ENCODE measurements at places on chromosomes 11 and 22. TPM values are rescaled to one million over a fixed set of nuclear protein-coding genes. Genes with fewer than 3 reads are reported as not detected.

- DNase-seq = no peak
These were observed 39.0 kb upstream of the MMP20 start for GRCh38 chr11:102664001-102664752.

DNA sequence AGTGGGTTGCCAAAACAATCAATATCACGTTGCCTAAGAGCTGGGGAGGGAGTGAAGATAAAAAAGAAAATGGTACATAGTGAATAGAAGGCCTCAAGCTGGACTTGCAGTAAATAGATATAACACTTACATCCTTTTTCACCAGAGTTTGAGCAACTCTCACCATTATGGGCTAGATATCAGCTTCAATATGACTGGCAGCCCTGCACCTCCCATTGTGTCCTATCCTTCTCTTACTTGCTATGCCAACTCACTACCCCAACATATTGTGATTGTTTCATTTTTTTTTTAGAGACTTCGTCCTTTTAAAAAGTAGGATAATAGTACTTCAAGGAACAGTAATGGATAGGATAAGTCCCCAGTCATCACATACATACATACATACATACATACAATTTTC is 7.4 kb downstream of the HBG1 start:
- no peak for DNase-seq

DNA sequence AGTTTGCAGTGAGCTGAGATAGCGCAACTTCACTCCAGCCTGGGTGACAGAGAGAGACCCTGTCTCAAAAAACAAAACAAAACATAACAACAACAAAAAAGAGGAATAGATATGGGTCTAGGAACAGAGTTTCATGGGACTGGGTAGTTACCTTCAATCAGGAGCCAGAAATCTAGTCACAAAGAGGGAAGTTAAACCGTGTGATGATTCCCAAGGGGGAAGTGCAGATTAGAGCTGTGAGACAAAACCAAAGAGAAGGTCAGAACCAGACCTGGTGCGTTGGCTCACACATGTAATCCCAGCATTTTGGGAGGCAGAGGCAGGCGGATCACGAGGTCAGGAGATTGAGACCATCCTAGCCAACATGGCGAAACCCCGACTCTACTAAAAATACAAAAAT is 42.1 kb upstream of the LARGE1 start:
- no peak for DNase-seq

- DNase-seq = peak; percentile 83
These were observed 10.0 kb upstream of the MFRP start for GRCh38 chr11:119356349-119357031.

DNA sequence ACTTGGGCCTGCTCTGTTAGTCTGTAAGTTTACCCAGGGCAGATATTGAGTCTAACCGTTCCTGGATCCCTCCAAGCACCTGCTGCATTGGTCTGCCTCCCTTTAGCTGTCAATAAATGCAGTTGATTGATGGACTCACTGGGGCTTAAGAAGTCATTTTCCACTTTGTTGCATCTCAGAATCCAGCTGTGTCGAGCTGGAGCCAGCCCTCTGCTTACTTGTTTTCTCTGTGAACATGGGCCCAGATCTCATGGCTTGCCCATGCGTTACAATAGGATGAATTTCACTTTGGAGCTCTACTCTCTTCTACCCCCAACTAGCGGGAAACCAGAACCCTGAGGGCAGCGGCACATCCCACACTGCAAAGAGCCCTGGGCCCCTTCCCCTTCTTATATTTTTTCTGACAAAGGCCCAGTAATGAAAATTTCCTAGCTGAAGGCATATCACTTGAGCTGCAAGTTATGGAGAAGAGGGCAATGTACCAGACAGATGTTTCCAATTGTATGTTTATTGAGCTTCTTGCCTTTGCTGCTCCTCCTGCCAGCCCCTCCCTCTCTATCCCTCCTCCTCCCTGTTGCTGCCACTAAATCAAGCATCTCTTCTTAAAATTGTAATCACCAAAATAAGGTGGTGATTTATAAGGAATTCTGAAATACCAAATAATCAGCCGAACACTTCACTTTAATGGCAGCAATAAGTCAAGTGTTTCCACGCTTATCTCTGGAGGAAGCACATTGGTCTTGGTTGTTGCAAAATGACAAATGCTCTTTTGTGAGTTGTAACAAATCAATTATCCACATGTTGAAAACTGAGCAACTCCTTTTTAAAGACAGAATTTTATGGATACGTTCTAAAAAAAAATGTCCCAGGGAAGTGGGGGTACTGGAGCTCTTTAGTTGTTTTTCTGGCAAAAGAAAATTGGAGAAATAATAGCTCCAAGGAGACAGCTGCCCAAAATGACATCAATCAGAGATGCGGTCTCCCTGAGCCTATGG is 212.3 kb upstream of the ZBED5 start:
- no peak for DNase-seq

- no peak for DNase-seq
These were observed 6.9 kb downstream of the AP5B1 start for GRCh38 chr11:65773784-65774411.

DNA sequence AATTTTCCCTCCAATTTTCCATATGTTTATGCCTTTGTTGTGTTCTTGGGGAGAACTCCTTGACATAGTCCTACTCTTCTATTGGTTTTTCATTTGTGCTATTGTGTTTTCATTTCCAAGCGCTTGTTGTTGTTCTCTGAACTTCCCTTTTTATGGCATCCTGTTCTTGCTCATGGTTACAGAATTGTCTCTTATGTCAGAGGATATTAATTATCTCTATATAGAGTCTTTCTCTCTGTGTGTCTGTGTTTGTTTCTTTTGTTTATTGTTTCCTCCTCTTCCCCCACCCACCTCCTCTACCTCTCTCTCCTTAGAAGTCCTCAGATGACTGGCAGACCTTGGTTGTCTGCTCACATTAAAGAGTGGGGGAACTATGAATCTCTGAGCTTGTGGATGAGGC is 69.9 kb downstream of the HORMAD2 start:
- DNase-seq = no peak

DNA sequence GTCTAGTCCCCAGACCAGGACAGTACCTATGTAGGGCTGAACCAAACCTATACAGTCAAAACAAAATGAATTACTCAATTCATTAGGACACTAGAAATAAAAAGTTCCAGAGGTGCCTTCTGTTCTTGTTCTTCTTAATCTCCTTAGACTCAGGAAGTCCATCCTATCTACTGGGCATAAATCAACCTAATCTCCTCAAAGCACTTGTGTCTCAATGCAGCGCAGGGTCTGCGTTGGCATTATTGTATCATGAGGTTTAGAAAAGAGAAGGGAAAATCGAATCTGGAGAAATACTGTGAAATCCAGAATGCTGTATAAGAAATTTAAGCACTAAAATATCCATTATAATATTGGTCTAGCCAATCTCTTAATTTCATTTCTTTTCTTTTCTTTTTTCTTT is 2.4 kb upstream of the OR10V1 start:
- no peak for DNase-seq

DNA sequence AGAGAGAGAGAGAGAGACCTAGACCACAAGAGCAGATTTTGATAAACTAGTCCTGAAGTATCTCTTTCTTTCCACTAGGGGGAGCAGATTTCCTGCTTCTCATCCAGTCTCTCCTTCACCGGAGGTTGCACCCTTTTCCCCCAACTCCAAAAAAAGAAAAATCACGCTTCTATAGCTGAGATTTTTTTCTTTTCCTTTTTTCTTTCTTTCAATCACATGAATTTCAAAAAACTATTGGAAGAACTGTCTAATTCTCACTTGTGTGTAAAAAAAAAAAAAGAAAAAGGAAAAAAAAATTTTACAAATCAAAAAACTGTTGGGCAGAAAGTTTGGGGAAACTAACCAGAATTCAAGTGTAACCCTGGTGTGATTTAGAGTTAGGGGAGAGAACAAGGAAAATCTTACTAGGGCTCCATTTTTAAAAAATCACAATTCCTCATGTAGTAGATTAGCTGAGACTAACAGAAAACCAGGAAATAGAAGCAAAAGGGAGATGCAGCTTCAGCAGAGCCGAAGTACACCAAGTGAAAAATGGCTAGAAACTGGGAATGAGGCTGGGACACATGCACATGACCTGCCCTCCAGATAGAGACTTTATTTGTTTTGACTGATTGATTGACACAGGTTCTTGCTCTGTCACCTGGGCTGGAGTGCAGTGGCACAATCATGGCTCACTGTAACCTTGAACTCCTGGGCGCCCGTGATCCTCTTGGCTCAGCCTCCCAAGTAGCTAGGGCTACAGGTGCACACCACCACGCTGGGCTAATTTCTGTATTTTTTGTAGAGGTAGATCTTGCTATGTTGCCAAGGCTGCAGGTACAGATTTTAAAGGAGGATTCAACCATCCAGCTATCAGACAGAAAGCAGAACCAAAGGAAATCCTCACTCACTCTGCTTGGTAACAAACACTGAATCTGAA is 27.1 kb downstream of the SDHD start:
- DNase-seq = no peak

GRCh38 chr11:14082338-14082737 is 119.8 kb downstream of the SPON1 start:
- no peak for DNase-seq

DNA sequence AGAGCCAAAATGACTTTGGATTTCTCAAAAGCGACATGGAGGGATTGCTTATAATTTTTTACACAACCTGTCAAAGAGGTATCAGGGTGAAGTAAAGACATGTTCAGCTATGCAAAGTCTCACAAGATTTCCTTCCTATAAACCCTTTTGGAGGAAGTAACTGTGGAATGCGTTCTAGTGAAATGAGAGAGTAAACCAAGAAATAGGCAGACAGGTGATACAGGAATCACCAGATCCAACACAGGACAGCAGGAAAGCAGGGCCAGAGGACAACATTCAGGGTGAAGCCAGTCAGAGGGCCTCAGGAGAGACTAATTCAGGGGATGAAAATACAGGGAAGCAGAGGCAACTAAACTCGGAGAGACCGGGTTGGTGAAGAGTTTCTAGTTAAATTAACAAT is 90.4 kb upstream of the MTNR1B start:
- DNase-seq = no peak

GRCh38 chr11:32171445-32171844 is 80.6 kb downstream of the RCN1 start:
- DNase-seq = no peak

DNA sequence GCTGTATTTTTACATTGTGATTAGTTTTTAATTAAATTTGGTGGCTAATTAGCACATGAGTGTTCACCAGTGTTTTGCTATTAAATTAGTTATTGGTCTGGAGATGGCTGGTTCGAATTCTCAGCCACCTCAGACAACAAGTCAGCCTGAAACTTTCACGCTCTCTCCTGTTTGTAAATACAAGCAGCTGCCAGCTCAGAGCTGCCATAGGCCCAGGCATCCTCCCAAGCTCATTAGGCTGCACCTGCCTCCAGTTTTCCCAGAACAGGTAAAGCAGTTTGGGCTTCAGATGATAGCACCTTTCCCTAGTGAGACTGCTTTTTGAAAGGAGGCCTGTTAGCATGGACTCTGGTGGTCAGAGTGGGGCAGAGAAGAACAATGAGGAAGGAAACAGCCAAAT is 156.8 kb downstream of the NAV2 start:
- DNase-seq = no peak

- no peak for DNase-seq
These were observed 12.5 kb downstream of the VPS26B start for GRCh38 chr11:134236834-134237556.

GRCh38 chr22:31905356-31905755 is 39.0 kb upstream of the YWHAH start:
- no peak for DNase-seq

- no peak for DNase-seq
These were observed 319.1 kb downstream of the BRD1 start for GRCh38 chr22:49508561-49508960.

DNA sequence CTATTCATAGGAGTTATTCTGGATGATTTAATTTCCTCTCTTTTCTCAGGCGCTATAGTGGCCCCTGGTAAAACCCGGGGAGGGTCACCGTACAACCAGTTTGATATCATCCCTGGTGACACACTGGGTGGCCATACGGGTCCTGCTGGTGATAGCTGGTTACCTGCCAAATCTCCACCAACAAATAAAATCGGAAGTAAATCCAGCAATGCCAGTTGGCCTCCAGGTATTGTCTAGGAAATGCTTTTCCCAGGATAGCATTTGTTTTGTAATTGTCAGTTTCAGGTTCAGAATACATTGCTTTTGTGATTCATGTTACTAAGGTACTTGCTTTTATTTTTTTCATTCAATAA is 35.6 kb upstream of the ADSL start:
- DNase-seq = no peak

DNA sequence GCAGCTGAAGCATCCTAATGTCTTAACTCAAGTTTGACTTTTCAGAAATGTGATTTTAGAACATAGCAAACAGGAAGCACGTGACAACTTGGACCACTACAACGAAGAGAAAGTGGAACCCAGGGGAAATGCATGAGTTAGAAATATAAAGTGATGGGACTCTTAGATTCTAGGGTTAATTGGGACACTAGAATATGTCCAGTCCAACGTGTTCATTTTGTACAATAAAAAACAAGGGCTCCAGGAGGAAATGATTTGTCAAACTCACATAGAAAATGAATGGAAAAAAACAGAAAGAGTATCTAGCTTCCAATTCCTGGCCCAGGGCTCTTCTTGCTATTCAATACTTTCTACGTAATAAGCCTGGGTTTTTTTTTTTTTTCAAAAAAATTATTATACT is 30.7 kb downstream of the TIMP3 start:
- DNase-seq = no peak

DNA sequence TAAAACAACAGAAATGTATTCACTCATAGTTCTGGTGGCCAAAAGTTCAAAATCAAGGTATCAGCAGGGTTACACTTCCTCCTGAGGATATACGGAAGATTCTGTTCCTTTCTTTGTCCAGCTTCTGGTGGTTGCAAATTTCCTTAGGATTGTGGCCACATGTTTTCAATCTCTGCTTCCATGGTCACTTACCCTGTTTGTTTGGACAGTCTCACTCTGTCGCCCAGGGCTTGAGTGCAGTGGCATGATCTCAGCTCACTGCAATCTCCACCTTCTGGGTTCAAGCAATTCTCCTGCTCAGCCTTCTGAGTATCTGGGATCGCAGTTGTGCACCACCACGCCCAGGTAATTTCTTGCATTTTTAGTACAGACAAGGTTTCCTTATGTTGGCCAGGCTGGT is 534.3 kb downstream of the KCNA4 start:
- DNase-seq = no peak

- DNase-seq = peak; percentile 74
These were observed 151.3 kb downstream of the DLG2 start for GRCh38 chr11:85475660-85476517.

- no peak for DNase-seq
These were observed 32.1 kb downstream of the ARHGEF17 start for GRCh38 chr11:73340164-73340563.

GRCh38 chr11:123536690-123537437 is 106.8 kb downstream of the GRAMD1B start:
- no peak for DNase-seq

The RIMBP3C gene
- 0.22 TPM for polyA plus RNA-seq

The IPO7 gene
- polyA plus RNA-seq = 99.3 TPM

The BRSK2 gene
- 1.4 TPM for polyA plus RNA-seq

The HORMAD2 gene
- 0.07 TPM for polyA plus RNA-seq

The CLDN5 gene
- polyA plus RNA-seq = 40.8 TPM

The VPS51 gene
- 88.7 TPM for polyA plus RNA-seq

The GTSE1 gene
- polyA plus RNA-seq = 17.1 TPM

The KCNK7 gene
- polyA plus RNA-seq = 0.85 TPM

The ABCG4 gene
- 1.3 TPM for polyA plus RNA-seq

The PTPRJ gene
- polyA plus RNA-seq = 11.4 TPM

The KRTAP5-7 gene
- 0.13 TPM for polyA plus RNA-seq

The PGR gene
- 4.9 TPM for polyA plus RNA-seq

The OR52N4 gene
- 0.19 TPM for polyA plus RNA-seq

The VPREB1 gene
- polyA plus RNA-seq = not detected

Data from right lung (tissue), 10 donors.